ENCODE measurements at places on chromosomes 1 and 21.

DNA sequence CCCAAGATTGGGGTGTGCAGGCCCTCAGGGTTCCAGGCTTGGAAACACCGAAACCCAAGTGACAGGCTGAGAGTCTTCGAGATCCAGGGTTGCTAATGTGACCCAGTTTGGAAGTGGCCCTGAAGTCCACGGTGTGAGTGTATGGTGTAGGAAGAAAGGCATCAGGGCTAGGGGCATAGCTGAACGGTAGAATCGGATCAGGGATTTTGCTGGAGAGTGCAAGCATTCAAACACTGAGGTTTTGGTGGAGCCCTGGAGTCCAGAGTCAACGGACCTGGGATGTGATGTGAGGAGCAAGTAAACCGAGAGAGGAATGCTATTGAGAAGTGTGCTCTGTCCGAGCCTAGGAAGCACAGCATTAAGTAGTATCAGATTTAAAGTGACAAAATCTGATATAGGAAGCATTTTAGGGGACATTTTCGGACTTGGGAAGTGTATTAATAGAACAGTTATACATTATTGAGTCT lies 958 bp downstream of the NFYC start:
- DNase-seq = no peak

GRCh38 chr1:221239792-221240191 lies 360.5 kb downstream of the HLX start:
- no peak for DNase-seq

DNA sequence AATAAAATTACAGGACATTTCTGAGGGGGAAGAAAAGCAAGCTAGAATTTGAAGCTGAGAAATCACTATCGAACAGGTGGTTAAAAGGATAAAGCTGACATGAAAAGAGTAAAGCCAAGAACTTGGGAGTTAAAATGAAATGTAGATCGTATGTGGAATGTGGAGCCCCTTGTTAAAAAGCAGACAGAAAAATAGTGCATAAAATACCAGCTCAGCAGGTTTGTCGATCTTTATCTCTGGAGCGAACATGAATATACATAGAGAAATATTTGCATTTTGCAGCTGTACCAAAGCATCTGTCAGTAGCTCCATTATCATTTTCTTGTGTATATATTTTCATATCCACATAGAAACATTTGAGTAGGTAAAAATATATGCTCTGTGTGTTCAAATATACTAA lies 73.6 kb upstream of the CDC42BPA start:
- no peak for DNase-seq

DNA sequence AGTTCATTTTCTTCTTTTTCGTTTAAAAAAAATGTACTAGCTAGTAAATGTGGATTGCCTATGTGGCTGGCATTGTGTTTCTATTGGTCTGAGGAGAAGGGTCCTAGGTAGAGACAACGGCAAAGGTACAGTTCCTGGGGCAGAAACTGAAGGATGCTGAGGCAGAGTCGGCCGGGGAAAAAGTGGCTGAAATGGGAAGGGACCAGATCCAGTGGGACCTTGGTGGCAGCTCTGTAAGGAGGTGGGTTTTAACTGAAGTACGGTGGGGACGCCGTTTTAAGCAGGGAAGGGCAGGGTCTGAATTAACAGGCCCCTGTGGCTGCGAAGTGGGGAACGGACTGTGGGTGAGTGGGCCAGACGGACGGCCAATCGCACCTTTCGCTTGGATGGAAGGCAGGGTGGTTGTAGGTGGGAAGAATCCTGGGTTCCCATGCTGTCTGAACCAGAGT lies 420 bp upstream of the VPS13D start:
- no peak for DNase-seq

DNA sequence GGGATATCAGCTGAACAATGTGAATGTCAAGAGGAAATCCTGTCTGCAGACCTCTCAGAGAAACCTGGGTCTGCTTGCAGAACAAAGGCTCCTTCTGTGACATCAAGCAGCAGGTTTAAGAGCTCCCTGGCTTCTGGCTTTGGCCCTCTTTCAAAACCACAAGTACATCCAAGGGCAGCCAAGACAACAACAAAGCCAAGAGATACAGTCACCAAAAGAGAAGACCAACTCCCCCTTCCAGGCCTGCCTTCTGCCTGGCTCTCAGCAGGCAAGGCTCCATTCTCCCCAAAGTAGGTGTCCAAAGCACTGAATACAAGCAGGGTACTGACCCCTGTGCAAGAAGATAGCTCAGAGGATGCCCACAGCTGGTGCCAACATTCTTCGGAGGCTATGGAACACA lies 11.5 kb downstream of the BCAR3 start:
- no peak for DNase-seq

GRCh38 chr1:119330466-119331189 lies 38.0 kb upstream of the HAO2 start:
- no peak for DNase-seq

DNA sequence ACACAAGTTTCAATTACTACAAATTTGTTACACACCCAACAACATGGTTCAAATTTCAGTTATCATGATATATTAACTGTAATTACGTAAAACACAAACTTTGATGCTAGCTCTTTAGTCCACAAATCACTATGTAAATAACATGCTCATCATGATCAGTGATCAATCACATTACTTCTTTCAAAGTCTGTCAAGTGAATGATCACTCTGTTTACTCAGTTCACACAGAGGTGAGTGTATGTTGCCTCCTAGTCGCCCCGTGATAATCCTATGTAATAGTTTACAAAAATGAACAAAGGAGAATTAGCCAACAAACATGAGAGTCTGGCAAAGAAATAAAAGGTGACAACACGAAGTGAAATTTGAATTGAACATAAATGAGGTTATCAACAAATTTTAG lies 14.3 kb downstream of the EDEM3 start:
- no peak for DNase-seq

DNA sequence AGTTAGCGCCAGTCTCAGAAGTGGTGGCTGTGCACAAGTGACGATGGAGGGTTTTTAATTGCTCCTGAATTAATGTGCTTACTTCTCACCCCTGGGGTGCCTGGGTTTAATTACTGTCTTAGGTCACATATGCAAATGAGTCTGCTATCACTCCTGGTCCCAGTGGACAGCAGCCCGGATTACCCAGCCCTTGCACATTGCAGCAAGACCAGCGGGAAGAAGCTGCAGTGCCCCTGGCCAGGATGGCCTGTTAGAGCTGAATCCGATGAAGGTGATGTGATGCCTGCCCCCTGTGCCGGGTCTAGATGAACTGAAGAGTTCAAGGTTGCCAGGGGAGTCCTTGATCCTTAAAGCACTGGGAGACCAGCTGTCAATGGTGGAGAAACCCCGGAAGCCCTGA lies 24.2 kb downstream of the ENO1 start:
- DNase-seq = no peak

DNA sequence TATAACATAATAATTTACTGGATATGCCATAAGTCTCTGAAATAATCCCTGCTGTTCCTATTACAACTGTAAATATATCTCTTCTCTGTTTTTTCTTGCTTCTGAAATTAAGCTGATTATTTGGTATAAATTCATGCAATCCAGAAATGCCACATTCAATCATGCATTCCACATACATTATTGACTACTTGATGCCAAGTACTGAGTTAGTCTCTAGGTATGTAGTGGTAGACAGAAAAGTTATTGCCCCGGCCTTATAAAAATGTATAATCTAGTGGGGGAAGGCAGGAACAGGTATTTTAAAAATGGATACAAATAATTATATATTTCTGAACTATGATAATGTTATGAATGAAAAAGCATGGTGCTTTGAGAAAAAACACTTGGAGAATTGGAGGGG lies 338.6 kb upstream of the SNX7 start:
- DNase-seq = no peak

DNA sequence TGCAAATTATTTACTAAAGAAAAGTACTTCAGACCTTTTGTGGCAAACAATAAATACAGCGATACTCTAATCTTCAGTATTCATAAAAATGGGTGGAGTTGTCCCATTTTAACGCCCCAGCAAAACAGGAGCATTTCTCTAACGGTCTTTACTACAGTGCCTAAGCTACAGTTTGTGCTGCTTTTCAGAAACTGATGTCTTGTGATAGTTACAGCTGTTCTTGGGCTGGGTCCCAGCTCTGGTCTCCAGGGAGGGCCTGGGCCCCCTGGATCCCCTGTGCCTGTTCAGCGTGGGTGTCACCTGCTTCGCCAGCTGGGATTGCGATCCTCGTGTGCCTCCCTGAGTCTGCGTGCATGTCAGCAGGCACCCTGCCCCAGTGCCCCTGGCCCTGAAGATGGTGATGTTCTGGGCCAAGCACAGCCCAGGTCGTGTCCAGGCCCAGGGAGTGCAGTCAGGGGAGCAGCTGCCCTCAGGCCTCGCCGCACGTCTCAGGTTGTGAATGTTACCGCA lies 64.0 kb upstream of the DIP2A start:
- no peak for DNase-seq

- DNase-seq = no peak
Observed at GRCh38 chr1:198794498-198794897, 155.7 kb downstream of the PTPRC start.

DNA sequence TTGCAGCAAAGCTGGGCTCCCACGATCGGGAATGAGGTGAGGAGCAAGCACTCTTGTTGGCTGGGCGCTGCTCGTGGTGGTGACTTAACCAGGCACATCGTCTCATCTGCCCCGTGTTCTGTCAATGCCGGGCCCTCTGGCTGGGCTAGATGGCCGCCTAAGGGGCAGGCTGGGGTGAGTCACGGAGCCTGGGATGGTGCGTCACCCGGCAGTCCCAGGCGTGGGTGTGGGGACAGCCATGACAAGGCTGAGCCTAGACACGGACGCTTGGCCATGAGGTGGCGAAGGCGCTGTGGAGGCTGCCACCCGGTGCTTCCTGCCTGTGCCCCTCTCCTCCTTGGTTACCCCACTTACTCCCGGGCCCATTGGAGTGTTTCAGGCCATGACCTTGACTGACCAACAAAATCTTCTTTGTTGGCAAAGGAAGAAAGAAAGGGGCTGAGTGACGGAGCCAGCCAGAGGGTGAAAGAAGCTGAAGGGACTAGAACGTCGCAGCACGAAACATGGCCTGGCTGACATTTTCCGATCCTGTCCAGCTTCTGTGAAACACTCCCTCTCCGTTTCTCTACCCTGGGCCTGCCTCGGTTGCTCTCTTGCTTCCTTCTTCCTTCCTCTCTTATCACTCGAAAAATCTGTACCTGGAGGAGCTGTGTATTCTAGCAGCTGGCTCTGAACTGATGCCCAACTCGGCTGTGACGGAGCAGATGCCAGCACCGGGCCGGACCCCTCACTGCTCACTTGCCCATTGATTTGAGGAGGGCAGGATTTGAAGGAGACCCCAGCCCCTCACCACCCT lies 596 bp downstream of the CD247 start:
- no peak for DNase-seq

- DNase-seq = no peak
Observed at GRCh38 chr1:228362141-228362883, 44.3 kb downstream of the TRIM11 start.

- DNase-seq = no peak
Observed at GRCh38 chr21:26844258-26845065, 747 bp downstream of the ADAMTS1 start.

GRCh38 chr21:27759091-27759659 lies 792.3 kb upstream of the ADAMTS5 start:
- DNase-seq = no peak

DNA sequence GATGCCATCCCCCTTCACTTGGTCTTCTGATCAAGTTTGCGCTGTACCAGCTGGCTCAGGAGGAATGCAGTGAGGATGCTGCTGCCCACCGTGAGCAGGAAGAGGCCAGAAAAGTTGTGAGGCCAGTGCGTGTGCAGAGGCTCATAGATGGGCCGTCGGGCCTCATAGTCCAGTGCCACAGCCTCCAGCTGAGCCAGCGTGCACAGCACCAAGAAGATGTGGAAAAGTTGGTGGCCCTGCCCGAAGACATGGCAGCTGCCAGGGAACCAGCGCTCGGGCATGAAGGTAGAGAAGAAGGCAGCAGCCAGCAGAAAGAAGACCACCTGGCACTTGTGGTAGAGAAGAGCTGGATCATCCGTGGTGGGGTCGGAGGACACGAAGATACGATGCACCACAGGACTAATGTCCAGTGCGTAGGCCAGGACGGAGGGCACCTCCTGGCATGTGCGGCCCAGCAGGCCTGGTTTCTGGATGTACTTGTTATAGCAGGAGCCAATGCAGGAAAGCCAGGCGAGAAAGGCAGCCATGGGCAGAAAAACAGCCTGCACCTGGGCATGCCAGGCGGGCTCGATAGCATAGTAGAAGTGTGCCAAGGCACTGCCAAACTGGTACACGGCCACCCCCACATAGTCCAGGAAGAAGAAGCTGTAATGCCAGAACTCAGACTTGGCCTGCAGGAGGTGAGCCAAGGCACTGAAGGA lies 3.7 kb upstream of the AUNIP start:
- no peak for DNase-seq

DNA sequence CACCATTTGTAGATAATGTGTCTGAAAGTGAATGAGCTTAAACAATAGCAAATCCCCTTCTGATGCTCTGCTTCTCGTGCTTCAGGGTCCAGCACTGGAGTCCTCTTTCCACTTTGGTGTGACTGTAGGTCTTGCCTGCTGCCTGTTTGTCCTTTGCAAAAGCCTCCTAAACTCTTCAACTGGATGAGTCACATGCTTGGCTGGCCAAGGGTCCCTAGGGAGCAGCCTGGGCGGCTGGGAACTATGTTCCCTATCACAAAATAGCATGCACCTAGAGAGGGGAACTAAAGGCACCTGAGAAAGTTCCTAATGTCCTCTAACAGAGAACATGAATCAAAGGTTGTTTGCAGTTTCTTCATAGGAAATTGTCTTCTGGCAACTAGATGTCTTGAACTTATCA lies 607.2 kb upstream of the PLXNA2 start:
- no peak for DNase-seq

DNA sequence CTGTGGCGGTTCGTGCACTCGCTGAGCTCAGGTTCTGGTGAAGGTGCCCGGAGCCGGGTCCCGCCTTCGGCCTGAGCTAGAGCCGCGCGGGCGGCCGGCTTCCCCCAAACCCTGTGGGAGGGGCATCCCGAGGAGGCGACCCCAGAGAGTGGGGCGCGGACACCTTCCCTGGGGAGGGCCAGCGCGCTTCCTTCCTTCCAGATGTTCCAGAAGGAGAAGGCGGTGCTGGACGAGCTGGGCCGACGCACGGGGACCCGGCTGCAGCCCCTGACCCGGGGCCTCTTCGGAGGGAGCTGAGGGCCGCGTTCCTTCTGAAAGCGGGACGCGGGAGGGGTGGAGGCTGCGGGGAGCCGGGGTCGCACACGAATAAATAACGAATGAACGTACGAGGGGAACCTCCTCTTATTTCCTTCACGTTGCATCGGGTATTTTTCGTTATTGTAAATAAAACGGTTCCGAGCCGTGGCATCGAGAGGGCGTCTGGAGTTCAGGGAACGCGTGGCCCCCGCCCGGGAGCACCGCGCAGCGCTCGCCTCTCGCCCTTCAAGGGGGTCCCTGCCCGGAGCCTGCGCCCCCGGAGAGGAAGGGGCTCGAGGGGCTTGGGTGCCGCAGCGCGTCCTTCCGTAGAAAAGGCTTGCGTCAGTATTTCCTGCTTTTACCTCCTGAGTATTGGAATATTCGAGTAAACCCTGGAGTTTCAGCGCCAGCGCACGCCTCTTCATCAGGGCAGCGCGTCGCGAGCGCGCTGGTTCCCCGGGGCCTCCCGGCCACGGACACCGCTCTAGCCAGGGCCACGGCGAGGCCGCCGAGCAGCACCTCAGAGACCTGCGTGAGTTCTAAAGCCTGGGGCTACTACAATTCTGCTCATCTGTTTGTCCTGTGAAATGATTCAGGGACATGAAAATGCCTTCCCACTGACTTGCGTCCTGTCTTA lies 11.5 kb downstream of the YBEY start:
- no peak for DNase-seq
